ENCODE measurements at places on chromosomes 6 and 20. TPM values are rescaled to one million over a fixed set of nuclear protein-coding genes. Genes with fewer than 3 reads are reported as not detected.

ENTPD6 gene
- 110 TPM for total RNA-seq

PHACTR1 gene
- 3.0 TPM for total RNA-seq

TMEM74B gene
- total RNA-seq, result not detected

- DNase-seq, result no peak
Measured at GRCh38 chr6:33315793-33316602, 1.5 kb downstream of the ZBTB22 start.

DNA sequence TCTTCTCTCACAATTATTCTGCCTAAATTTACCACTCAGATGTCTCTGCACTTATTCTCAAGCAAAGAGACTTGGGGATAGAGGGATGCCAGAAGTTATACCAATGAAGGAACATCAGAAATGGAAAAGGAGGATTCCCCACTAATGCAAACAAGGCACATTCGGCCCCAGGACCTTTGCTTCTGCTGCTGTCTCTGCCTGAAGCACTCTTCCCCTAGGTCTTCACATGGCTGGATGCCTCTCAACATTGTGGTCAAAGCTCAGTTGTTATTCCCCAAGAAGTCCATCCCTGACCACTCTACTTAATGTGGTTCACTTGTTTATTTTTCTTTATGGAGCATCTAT, 508.7 kb downstream of the DOK5 start:
- DNase-seq, result no peak

All from naive thymus-derived CD8-positive, alpha-beta T cell (primary cell).